Articular chondrocyte of knee joint (primary cell): ENCODE measurements at places on chromosomes 3 and 15. TPM values are rescaled to one million over a fixed set of nuclear protein-coding genes. Genes with fewer than 3 reads are reported as not detected.

TOP2B gene
- 110 and 120 TPM in 2 replicates for total RNA-seq

SPATA12 gene
- under 0.01 TPM in 1 of 2 replicates, not detected in the other for total RNA-seq

LRRC31 gene
- total RNA-seq, result not detected in 2 replicates

FILIP1L gene
- 7.8 and 13.0 TPM in 2 replicates for total RNA-seq

GOLGA8A gene
- 30.9 and 39.6 TPM in 2 replicates for total RNA-seq

TRIM42 gene
- total RNA-seq, result not detected in 2 replicates

MUC20 gene
- 1.4 and 1.6 TPM in 2 replicates for total RNA-seq

RETNLB gene
- not detected in 2 replicates for total RNA-seq

KCNH8 gene
- not detected in 2 replicates for total RNA-seq

CELSR3 gene
- total RNA-seq, result 1.3 and 1.4 TPM in 2 replicates

CHRFAM7A gene
- 2.8 and 4.3 TPM in 2 replicates for total RNA-seq

ANKRD34C gene
- total RNA-seq, result not detected in 2 replicates

ACAD9 gene
- 34.0 and 36.1 TPM in 2 replicates for total RNA-seq

PRSS50 gene
- under 0.01 TPM in 1 of 2 replicates, not detected in the other for total RNA-seq

ZNF385D gene
- 26.8 and 33.3 TPM in 2 replicates for total RNA-seq

GHSR gene
- total RNA-seq, result not detected in 2 replicates

ADAMTSL3 gene
- total RNA-seq, result 6.0 and 6.6 TPM in 2 replicates

TMEM212 gene
- total RNA-seq, result not detected in 2 replicates

TLR9 gene
- 0.13 TPM in 1 of 2 replicates, not detected in the other for total RNA-seq

HES1 gene
- total RNA-seq, result 11.6 and 92.6 TPM in 2 replicates

SH3GL3 gene
- total RNA-seq, result 0.65 TPM in 1 of 2 replicates, not detected in the other

MINDY4B gene
- not detected in 2 replicates for total RNA-seq

SCN11A gene
- total RNA-seq, result 0.11 and 0.13 TPM in 2 replicates

ISLR gene
- total RNA-seq, result 250 and 302 TPM in 2 replicates

COL6A5 gene
- total RNA-seq, result not detected in 2 replicates

MNS1 gene
- total RNA-seq, result 2.4 and 2.7 TPM in 2 replicates

SLCO3A1 gene
- 9.5 and 10.7 TPM in 2 replicates for total RNA-seq

PLSCR4 gene
- total RNA-seq, result 38.6 and 50.2 TPM in 2 replicates

CIDEC gene
- not detected in 2 replicates for total RNA-seq

TM6SF1 gene
- 0.11 TPM in 1 of 2 replicates, not detected in the other for total RNA-seq

LRRC34 gene
- 6.1 and 11.1 TPM in 2 replicates for total RNA-seq

MESP2 gene
- 0.32 and 0.78 TPM in 2 replicates for total RNA-seq
